ENCODE measurements at places on chromosomes 6 and 20.

DNA sequence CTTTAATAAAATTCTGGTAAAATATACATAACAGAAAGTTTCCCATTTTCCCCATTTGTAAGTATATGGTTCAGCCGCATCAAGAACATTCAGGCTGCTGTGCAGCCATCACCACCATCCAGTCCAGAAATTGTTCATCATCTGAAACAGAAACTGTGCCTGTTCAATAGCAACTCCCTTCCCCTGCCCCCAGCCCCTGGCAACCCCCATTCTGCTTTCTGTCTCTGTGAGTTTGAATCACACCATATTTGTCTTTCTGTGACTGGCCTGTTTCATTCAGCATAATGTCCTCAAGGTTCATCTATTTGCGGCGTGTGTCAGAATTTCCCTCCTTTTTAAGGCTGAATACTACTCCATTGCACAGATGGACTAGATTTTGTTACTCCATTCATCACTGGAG lies 19.1 kb downstream of the VSTM2L start:
- DNase-seq, result peak; percentile 63

DNA sequence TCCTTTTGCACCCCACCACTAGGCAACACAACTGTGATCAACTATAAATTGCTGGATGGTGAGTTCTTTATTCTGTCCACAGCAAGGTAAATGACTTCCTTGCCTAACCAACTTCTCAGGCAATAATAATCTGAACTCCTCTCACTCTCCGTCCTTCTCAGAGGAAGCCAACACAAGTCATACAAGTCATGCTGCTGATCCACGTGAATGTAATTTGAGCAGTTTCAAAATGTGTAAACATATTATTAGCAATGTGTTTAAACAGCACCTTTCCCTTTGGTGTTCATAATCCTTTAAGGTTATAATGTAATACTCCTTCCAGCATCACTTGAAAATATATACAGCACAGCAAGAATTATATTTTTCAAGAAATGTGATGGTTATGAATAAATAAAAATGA lies 127.9 kb downstream of the QRSL1 start:
- DNase-seq, result no peak

GRCh38 chr20:46488451-46488850 lies 24.9 kb downstream of the ZNF334 start:
- no peak for DNase-seq

DNA sequence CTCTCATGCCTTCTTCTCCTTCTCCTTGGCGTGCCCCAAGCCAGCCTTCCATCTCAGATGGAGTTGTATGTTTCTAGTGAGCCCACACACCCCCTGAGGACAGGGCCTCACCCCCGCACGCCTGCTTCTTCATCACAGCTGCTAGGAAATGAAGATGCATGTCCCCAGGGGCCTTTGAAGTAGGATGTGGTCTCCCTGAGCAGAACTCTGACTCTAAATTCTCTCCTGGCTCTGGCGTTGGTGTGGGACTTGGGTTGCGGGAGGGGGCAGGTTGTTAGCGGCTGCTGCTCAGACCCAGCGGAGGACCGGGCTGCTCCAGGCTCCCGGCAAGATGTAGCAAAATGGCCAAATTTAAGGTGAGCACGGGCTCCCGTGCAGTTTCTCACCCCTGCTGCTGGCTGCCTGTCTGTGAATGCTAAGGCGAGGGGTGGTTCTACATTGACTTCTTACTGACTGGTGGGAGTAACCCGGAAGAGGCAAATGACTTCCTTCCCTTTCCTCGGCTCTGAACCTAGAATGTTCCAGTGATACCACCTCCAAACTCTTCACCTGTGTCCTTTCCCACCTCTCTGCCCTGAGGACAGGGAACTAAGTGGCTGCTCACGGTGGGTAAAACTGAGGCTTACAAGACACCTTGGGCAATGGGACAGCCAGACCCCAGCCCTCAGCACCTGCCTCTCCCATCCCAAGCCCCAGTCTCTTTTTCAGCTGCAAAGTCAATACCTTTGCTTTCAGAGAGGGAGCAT lies 8.8 kb downstream of the SYNJ2 start:
- peak; percentile 62 for DNase-seq

DNA sequence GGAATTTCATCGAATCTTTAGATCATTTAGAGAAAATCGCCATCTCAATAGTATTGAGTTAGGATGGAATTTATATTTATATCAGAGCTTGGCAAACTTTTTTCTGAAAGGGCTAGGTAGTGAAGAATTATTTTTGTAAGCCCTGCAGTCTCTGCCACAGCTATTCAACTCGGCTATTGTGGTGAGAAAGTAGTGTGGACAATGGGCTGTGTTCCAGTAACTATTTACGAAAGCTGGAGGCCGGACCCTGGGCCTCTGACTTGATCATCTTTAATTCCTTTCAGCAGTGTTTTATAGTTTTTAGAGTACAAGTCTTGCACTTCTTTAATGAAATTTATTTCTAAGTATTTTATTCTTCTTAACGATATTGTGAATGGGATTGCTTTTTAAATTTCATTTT lies 201.5 kb downstream of the FARS2 start:
- DNase-seq, result no peak

DNA sequence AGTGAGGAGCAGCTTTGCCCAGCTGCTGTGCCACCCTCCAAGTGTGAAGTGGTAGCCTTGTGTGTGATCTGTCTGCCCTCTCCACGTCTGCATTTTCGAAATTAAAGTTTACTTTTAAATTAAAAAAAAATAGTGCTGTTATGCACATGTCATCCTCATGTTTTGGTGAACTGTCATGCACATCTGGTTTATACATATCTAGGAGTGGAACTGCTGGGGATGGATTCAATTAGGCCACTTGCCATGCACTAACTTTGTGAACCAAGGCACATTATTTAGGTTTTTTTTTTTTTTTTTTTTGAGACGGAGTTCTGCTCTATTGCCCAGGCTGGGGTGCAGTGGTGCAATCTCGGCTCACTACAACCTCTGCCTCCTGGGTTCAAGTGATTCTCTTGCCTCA lies 3.6 kb downstream of the GTSF1L start:
- DNase-seq, result no peak

DNA sequence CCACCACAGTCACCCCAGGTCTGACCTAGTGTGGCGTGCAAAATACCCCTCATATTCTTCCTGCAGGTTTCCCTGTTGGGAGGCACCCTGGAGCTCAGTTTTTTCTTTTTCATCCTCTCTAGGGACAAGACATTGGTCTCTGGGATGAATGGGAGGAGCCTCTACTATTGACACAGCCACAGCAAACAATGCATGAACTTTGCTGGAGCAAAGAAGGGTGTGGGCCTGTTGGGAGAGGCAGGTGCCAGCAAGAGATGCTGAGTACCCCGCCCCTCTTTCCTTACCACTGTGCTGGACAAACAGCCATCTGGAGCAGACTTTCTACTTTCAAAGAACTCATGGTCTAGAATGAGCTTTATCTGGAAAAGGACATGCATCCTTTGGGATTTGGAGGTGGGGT lies 10.1 kb downstream of the TGM3 start:
- no peak for DNase-seq

- DNase-seq, result no peak
Measured at GRCh38 chr20:14992153-14992552, 654.7 kb upstream of the FLRT3 start.

DNA sequence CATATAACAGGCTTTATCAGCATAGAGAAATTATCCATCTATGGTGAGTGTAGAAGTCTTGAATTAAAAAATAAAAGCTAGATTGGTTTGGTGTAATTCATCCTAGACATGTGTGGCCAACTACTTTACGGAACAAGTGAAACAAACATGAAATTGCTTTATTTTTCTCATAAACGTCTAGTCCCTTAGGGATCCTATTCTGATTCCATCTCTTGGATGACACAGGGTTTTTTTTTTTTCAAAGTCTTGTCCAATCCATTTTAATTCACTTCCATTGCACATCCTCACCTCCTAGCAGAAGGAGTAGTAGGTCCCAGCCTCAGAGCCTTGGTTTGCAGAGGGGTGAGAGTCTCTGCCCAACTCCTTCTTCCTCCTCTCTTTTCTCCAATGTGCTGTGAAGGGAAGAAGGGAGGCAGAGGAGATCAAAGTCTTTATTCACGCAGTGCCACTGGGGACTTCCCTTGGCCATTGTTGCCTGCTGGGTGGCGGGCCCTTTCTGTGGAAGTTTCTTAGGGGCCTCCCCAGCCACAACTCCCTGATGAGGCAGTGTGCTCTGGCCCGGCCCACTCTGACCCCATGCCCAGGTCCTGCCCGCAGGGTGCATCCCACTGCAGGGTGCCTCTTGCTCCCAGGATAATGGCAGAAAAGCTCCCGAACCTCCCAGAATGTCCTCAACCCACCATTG lies 104.4 kb upstream of the SNX9 start:
- no peak for DNase-seq

GRCh38 chr6:111824608-111825337 lies 48.5 kb downstream of the FYN start:
- DNase-seq, result no peak

DNA sequence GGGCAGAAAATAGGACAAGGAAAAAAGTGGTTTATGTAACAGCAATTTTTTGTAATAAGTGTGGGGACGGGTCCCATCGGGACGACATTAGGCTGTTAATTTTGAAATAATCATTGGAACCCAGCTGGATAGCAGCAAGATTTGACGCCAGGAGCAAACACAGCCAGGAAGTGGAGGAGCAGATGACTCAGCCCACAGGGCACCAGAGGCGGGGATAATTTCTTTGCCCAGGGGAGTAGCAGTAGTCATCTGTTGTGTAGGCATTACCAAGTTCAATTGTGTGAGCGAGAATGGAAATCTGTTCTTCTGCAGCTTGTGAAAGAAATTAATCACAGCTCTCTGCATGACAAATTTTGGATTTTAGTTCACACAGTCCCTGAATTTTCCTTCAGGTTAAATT lies 22.6 kb upstream of the RIN2 start:
- peak; percentile 23 for DNase-seq

GRCh38 chr6:133360194-133360593 lies 119.0 kb downstream of the EYA4 start:
- DNase-seq, result no peak

- no peak for DNase-seq
Measured at GRCh38 chr6:155128977-155129376, 133.9 kb downstream of the TIAM2 start.

DNA sequence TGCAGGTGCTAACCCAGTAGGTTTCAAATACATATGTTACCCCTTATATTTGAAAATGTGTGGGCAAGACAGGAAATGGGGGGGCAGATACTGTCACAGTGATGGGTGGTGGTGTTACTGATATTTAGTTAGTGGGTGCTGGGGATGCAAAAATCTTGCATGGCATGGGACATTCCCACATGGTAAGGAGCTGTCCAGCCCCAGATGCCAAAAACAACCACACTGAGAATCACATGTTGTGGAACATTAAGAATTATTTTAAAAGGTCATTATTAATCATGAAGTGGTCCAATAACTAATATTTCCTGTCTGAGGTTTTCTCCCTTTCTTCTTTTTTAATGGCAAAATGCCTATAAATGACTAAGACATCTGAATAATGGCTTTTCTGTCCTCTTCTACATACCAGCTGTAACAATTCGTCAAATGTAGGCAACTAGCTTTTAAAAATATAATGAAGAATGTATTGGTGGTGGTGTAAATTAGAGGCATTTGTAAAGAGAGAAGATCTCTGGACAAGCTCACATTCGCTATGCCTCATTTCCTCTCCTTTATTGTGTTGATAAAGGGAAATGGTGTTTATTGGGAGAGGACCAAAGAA lies 57.3 kb upstream of the SLC35B3 start:
- DNase-seq, result no peak

DNA sequence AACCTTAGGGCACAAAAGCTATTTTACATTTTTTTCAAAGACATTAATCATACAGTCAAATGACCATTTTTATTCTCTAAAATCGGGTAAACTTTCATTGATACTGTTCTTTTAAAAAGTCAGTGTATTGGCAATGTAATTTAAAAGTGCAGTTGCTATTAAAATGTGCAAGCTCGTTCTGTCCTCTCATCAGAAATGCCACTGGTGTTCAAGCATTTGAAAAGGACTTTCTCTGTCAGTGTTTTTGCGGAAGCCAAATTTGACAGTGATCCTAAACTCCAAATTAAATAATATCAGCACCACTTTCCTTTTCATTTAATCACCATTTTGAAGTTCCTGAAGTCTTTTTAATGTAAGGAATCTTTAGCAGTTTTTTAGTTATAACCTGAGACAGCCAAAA lies 69.6 kb downstream of the AFG1L start:
- no peak for DNase-seq

- DNase-seq, result no peak
Measured at GRCh38 chr6:132084811-132085509, 133.8 kb upstream of the CCN2 start.

GRCh38 chr20:29687438-29687837 lies 1570.0 kb upstream of the DEFB115 start:
- DNase-seq, result no peak

GRCh38 chr20:25204550-25205276 lies 9.2 kb downstream of the ENTPD6 start:
- DNase-seq, result no peak

DNA sequence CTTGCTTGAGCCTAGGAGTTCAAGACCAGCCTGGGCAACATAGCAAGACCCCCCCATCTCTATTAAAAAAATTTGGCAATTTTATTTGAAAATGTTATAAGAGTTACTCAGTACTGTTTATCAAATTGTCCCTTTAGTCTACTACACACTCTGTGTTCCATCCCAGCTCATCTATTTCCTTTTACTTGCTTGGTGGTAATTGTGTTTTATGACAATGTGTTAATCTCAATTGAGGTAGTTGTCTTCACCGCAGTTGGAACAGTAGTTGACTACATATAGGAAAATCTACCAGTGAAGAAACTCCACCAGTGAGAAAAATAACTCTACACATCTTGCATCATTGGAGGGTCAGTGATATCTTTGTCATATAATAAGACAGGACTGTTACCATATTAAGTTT lies 8.0 kb downstream of the NCOA3 start:
- no peak for DNase-seq

GRCh38 chr6:104226790-104227446 lies 632.8 kb downstream of the HACE1 start:
- no peak for DNase-seq

GRCh38 chr20:11375966-11376365 lies 541.7 kb upstream of the BTBD3 start:
- no peak for DNase-seq

DNA sequence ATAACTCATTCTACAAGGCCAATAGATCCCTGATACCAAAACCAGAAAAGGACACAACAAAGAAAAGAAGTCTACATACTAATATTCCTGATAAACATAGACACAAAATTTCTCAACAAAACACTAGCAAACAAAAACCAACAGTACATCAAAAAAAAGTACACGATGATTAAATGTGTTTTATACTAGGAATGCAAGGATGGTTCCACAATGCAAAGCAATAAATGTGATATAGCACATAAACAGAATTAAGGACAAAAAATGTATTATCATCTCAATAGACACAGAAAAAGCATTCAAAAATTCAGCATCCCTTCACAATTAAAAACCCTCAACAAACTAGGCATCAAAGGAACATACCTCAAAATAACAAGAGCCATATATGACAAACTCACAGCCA lies 23.2 kb downstream of the TREM1 start:
- DNase-seq, result no peak

DNA sequence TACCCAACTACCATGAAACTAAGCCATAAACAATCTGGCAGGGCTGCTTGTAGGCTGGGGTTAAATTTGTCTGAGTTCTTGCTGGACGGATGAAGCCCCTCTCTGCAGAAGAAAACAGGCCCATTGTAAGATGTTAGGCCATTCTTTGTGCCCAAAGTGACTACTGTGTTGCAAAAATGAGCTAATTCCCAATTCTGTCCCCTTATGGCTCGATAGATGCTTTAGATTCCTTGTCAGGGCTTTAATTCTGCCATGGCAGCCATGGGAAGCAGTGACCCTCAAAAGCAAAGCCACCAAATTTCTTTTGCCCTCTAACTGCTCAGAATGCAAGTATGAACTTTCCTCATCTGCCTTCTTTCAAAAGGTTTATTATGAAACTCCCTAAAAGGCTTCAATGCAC lies 45.2 kb downstream of the LAMA4 start:
- DNase-seq, result no peak

Data from activated T-cell treated with anti-CD3 and anti-CD28 coated beads, Interleukin-2, amount 50 U/mL, for 48 hours (primary cell).